ENCODE measurements at places on chromosomes 7 and 10. TPM values are rescaled to one million over a fixed set of nuclear protein-coding genes. Genes with fewer than 3 reads are reported as not detected.

Gene OR13A1
- total RNA-seq = not detected

DNA sequence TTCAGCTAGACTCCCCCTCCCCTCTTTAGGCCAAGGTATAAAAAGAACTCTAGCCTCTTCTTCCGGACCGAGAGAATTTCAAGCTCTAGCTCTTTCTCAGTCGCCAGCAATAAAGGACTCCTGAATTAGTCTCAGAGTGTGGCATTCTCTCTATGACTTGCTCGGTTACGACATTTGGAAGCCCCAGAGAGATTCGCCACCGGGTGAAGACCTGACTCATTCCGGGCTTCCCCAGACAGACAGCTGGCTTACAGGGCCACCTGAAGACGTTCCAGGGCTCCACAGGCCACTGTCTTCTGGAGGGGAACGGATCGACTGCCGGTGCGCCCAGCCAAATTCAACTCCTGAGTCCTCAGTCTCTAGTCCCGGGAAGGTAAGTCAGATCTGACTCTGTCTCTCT is at the start of gene AKR1B15:
Gene AKR1B15 (plus strand): TSS at position 234 of the 400 bp plus-strand sequence. CDS start 15,510 bp downstream, outside the sequence.
- no peak for DNase-seq

DNA sequence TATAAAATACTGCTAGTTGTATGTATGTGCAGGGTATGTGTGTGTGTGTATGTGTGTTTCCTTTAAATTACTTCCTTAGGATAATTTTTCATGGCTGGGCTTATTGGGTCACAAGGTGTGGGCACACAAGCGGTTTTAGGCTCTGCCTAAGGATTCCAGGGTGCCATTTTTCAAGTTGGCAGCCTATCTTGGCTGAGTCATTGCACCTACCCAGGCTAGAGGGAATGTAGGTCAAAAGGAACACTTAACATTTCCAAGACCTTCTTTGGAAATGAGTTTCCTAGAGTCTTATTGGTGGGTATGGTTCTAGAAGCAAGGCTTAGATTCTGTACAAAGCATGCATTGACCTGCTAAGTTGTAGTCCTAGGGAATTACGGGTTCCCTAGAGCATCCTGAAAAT is 642.1 kb downstream of the LRMDA start:
- no peak for DNase-seq

GRCh38 chr7:95421000-95421846 is 13.6 kb downstream of the PON2 start:
- no peak for DNase-seq

DNA sequence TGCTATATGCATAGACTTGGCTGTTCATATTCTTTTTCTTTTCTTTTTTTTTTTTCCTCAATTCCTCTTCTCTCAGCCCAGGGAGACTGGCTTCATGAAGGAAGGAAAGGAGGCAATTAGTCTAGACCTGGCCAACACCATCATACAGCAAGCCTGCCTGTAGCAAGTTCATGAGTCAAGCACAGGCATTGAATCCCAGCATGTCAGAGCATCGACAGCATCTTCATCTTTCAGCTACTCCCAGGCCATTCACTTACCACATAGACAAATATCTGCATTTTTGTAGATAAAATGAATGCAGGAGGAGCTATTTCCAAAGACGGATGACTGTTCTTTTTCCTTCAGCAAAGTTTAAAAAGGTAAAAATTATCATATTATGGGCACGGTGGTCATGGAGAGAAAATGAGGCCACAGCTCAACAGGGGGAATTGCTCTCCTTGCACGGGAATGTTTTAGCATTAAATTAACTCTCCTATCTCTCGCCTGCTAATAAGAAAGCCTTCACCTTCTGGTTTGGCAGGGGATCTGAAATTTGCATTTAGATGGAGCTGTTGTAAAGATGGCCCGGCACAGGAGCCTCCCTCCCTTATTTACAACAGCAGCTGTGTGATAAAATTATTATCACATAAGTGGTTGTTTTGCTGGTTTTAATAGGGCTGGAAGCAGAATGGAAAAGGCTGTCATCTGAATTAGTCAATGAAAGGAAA is 626.5 kb upstream of the AUTS2 start:
- DNase-seq = no peak

DNA sequence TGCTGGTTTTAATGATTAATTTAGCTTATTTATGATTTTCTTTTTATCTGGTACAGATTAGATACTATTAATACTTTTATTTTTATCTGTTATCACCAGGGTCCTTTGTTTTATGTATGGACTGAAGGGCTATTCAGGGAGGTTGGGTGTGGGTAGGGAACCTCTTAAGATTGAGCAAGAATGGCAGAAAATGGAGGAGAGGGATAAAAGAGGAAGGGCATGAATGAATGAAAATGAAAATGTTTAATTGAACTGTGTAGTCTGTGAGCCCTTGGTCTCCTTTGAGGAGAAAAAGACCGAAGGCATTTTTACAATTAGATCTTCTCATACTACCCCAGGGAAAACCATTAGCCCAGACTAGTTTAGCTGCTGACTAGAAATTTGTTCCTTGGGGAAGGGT is 93.1 kb downstream of the CDK14 start:
- DNase-seq = no peak

Gene TFPI2
- total RNA-seq = 1.5 TPM

Gene FAM20C
- 22.2 TPM for total RNA-seq
